ENCODE measurements at places on chromosomes 6 and 20. TPM values are rescaled to one million over a fixed set of nuclear protein-coding genes. Genes with fewer than 3 reads are reported as not detected.
A peak's percentile ranks its signal among the peaks of the same experiment; 100 is the strongest.

GRCh38 chr6:140355476-140355875, 981.0 kb upstream of the CITED2 start:
- DNase-seq = no peak

- no peak for DNase-seq
Measured at GRCh38 chr20:18431206-18431605, 35.6 kb downstream of the DZANK1 start.

GRCh38 chr6:73639040-73639439, 14.8 kb downstream of the SLC17A5 start:
- no peak for DNase-seq

GRCh38 chr6:44522871-44523270, 135.4 kb downstream of the CDC5L start:
- DNase-seq = no peak

DNA sequence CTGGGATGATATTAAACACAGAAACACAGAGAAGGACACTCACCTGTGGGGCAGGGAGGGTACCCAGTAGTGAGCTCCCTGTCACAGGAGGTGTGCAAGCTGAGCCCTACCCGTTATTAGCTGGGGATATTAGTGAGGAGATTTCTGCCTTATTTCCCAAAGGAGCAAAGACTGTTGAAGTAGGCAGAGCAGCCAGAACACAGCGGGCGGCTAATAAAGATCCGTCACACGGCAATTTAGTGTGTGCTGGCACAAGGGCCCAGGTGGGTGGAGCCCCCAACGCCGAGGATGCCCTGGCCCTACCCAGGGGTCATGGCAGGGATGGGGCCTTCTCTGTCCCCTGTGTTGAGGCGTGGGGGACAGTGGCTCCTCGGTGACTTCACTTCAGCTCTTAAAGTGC, 8.3 kb downstream of the VSTM2L start:
- DNase-seq = no peak

DNA sequence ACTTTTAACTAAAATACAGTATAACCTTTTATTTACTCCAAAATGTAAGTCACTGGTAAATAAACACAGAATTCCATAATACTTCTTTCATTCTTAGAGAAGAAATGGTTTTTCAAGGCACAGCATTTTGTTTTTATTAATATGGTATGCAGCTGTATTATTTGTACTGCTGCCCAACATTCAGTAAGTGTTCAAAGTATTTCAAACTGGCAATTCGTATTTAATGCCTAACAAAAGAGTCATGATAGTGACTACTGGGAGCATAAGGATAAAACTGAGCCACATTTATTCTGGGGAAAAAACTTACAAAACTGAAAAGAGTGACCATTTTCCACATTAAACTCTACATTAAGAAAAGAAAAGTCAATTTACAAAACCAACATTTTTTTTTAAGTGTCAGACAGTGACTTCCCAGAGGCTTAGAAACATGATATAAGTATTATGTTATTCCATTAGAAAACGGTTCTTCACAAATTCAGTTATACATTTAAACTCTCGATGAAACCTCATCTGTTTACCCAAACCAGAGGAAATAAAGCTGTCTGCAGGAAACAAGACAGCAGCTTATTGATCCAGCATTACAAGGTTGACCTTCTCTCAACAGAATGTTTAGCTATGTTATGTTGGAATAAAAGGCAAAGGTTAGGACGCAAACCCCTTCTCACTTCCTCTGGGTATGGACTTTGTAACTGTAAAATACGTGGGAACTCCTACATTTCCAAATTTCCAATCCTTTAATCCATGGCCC, 24.3 kb downstream of the EPB41L2 start:
- DNase-seq = no peak

DNA sequence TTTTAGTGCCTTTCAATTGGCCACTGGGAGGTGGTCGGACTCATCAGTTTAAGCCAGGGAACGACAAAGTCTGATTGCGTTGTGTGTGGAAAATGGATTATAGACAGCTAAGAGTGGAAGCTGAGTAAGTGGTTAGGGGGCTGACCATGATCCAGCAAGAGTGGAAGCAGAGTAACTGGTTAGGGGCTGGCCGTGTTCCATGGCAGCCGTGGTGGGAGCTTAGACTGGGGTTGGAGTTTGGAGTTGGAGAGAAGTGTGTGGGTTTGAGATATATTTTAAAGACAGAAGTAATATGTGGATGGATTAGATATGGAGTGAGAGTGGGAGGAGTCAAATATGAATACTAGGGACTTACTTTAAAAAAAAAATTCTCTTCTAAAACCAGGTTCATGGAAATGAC, 41.7 kb downstream of the LRRN4 start:
- no peak for DNase-seq

- DNase-seq = no peak
Measured at GRCh38 chr20:7137395-7138151, 370.1 kb downstream of the BMP2 start.

DNA sequence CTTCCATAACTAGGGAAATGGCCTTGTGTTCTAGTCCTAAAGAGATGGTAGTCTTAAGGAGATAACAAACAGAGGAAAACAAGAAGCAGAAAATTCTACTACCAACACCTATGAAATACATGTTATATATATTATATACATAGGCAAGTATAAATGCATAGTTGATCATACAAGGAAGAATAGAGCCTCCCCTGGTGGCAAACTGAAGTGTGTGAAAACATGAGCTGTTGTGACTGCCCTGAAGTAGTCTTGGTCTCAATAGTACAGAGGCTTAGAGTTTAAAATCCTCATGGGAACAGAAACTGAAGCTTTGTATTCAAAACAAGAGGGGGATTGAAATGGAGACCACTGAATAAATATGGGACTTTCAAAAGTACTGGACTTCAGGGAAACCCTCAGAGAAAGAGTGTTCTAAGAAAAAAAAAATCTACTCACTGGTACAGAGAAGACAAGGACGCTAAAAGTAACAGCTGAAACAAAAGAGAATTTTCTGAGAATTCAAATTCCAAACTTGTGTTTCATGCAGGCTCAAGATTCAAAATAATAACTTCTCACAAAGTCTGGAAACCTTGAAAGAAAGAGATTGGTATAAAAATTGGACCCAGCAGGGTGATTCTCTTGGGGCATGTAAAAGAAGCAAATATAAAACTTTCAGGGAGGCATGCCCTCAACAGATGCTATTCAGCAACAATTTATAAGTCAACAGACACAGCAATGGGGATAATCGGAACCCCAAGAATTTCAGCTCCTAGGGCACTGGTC, 59.7 kb upstream of the SAMD3 start:
- DNase-seq = no peak

GRCh38 chr20:61812845-61813485, 252.7 kb downstream of the TAF4 start:
- no peak for DNase-seq

DNA sequence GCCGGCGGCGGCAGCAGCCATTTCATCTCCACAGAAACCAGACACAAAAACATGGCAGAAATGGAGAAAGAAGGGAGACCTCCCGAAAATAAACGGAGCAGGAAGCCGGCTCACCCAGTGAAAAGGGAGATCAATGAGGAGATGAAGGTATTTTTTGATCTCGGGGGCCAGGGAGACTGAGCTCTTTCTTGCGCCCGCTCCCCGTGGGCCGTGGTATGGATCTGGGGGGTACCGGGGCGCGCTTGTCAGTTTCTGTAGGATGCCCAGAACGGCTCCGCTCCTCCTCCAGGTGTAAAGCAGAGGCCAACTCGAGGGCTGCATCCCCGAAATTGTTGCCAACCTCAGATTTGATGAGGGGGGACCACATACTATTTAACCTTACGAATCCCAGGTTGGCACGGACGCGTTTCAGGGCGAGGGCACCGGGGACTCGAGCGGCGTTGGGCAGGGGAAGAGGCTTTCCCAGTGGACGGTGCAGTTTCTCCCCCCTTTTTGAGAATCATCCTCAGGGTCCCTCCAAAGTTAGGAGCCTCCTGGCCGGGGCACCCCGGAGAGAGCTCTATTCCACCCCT, 735 bp downstream of the SOBP start:
- DNase-seq = no peak

DNA sequence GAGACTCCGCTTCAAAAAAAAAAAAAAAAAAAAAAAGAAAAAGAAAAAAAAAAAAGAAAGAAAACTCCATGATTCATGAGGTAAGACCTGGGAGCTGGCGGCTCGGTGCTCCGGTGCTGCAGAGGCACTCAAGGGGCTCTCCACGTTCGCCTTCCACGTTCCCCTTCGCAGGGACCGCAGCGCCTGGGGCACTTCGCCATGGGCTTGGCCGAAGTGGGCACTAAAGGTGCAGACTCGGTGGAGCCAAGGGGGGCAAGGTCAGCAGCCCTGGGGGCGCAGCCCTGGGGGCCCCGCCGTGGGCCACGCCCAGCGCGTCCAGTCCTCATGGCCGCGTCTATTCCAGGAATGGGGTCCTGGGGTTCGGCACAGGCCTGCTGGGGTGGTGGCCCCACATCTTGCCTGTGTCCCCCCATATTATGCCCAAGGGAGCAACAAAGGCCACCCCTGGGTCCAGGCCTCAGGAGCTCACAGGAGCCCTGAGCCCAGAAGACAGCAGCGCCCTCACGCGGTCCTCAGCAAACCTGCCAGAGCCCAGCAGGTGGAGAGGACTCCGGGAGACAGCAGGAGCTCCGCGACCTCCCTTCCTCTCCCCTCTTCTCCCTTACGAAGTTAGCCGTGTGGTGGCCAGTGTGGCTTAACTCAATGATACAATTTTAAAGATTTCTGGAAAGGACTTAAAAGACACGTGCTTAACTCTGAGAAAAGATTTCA, 21.9 kb downstream of the ZBTB46 start:
- no peak for DNase-seq

DNA sequence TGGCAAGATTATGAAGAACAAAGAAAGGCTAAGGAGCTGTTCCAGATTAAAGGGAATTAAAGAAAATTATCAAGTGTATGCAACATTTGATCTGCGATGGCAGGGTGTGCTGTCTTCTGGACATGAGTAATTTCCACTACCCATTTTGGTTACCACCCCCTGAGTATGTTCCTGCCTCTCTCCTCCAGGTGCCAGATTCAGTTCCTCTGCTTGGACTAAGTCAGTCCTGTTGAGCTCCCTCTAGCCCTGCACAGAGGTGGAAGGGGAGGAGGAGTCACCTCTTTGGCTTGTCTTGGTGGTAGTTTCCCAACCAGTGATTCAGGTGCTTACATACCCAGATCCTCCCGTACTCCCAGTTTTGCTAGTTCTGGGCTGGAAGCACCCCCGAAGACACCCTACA, 22.2 kb upstream of the SNRPB2 start:
- DNase-seq = no peak

GRCh38 chr6:101435038-101435437, 41.5 kb downstream of the GRIK2 start:
- no peak for DNase-seq

GRCh38 chr20:39813190-39813829, 851.2 kb downstream of the DHX35 start:
- DNase-seq = no peak

- no peak for DNase-seq
Measured at GRCh38 chr6:35231563-35231962, 17.8 kb downstream of the SCUBE3 start.

DNA sequence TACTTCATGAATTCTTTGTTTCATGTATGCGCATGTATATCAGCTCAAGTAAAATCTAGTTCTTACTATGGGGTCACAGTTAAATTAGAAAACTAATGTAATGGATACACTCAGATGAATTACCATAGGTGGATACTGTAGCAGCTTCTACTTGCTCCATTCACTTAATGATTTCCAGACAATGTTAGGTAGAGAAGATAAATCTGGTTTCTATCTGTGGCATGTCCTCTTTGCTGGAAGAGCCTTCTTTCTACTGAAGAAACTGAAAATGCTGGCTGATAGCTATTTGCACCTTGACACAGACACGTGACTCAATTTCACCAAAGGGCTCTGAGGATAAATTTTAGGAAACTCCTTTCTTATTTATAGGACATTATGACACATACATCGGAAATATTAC, 49.5 kb downstream of the BCAS1 start:
- DNase-seq = no peak

DNA sequence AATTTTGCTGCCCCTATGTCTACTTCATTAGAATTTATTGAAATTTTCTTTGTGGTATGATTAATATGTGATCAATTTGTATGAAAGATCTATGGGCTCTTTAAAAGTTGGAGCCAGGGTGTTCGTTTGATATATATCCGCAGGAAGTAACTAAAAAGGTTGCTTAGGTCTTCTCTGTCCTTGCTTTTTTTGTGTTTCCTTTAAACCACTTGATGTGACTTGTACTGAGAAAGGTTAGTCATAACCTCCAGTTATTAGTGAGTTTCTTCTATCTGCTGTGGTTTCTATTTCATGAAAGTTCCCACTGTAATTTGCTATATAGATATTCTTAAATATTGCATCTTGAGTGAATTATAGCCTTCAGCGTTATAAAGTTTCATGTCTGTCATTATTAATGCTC, 585.3 kb upstream of the ARID1B start:
- DNase-seq = no peak

GRCh38 chr6:50836231-50836630, 17.6 kb downstream of the TFAP2B start:
- no peak for DNase-seq

DNA sequence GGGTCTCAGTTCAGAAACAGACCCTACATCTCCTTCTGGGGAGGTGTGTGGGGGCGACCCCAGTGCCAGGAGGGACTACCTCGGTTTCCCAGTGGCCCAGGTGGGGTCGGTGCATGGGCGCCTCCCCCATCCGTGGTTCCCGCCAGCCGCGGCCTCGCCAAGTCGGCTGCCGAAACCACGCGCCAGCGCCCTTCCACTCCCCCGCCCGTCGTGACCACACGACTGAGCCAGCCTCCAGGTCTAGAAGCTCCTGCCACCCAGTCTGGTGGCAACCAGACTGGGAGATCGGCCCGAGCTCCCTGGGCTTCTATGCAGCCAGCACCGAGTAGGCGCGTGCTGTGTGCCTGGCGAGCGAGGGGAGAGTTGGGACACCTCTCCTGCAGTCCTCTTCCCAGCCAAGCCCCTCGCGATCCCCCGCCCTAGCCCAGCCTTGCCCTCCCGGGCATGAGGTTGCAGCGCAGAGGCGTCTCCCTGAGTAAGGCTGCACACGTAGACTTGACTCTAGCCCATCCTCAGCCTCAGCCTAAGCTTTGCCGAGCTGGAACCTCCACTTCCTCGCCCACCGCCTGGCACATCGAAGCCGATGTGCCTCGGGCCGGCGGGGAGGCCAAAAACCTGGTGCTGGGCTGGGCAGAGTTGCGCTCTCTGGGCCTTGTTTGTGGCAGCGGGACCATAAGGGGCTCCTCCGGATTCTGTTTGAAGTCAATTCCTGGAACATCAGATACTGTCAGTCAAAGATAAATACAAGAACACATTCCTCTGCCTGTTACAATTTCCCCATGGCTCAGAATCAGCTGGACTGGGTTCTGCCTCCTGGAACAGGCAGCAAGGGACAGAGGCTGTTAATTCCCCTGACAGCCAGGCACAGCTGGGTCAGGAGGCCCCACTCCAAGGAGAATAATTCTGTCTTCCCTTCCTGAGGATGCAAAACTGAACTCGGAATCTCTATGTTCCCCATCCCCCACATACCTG, 1.5 kb upstream of the CPNE5 start:
- no peak for DNase-seq

GRCh38 chr6:13303668-13304017, 24.7 kb downstream of the TBC1D7 start:
- peak; percentile 80 for DNase-seq

Gene AGER
- 0.94 TPM for total RNA-seq

Gene RHAG
- total RNA-seq = 1.3 TPM

Gene PRR18
- not detected for total RNA-seq

Gene RGS17
- total RNA-seq = not detected

Gene TRAPPC3L
- total RNA-seq = 0.20 TPM

Gene GGT7
- 10.3 TPM for total RNA-seq

Gene ULBP2
- total RNA-seq = 0.82 TPM

Gene TUBB2B
- total RNA-seq = 2.4 TPM

Data from right atrium auricular region (tissue), 2 donors.